Caki2 (cell line): ENCODE measurements at places on chromosomes 4 and X. TPM values are rescaled to one million over a fixed set of nuclear protein-coding genes. Genes with fewer than 3 reads are reported as not detected.
A peak's percentile ranks its signal among the peaks of the same experiment; 100 is the strongest.

DNA sequence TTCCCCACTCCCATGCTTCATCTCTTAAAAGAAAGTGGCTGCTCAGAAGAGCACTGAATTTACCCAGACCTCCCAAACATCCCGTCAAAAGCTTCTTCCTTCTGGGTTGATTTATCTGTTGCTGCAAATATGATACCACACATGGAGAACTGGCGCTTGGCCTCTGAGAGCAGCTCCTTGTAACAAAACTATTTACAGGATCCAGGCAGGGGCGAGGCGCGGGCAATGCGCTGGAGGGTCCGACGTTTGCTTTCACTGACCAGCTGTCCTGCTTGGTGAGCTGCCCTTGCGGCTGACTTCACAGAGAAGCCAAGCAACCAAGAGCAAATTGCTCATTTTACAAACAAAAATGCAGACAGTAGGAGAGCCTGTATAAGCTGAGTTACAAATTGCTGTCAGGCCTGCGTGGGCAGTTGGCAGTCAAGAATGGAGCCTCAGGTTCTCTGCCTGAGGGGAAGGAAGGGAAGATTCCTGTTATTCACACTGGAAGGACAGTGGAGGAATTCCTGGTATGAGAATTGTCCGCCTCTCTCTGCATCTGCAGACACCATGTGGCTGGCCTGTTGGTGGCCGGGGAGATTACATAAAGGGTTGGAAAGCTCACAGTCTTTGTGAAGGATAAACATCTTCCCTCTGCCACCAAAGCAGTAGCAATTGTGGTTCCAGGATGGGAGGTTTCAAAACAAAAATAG lies 192.2 kb upstream of the LEF1 start:
- DNase-seq: no peak

- DNase-seq: no peak
These were observed 14.1 kb upstream of the TMEM131L start for GRCh38 chr4:153451911-153452657.

DNA sequence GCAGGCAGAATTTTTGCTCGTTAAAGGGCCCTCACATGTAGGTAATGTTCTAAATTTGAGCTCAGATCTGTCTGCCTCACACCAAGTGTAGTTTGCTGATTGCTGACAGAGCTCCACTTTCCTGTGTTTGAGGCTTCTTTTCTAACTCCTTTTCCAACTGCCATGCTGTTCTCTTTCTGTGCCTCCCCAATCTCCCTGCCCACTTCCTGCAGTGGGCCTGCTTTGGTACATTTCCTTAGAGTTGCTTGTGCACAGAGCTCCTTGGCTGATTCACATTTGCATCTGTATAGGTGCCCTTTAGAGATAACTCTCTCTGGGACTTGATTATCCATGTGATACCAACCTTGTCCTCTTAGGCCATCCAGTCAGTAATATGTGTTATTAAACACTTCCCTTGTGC lies 4.5 kb downstream of the MED28 start:
- no peak for DNase-seq

GRCh38 chr4:105306158-105306781 lies 159.6 kb downstream of the TET2 start:
- DNase-seq: no peak

DNA sequence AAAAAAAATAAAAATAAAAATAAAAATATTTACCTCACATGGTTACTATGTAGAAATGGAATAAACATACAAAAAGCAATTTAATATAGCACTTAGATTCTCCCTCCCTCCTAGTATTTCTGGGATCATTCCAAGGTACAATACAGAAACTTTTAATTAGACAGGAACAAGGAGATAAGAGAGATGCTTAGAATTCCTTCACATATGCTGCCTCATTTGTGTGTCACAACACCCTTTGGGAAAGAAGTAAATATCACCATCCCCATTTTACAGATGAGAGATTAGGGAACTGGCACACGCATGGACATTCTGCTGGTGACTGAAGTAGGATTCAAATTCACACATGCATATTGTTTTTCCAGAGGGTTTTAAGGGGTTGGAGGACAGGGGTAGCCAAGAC lies 164.2 kb downstream of the APBB2 start:
- no peak for DNase-seq

- peak; percentile 50 for DNase-seq
These were observed 8.3 kb downstream of the GPRIN3 start for GRCh38 chr4:89299153-89299791.

GRCh38 chr4:185794637-185795036 lies 17.4 kb downstream of the SORBS2 start:
- DNase-seq: peak; percentile 47

DNA sequence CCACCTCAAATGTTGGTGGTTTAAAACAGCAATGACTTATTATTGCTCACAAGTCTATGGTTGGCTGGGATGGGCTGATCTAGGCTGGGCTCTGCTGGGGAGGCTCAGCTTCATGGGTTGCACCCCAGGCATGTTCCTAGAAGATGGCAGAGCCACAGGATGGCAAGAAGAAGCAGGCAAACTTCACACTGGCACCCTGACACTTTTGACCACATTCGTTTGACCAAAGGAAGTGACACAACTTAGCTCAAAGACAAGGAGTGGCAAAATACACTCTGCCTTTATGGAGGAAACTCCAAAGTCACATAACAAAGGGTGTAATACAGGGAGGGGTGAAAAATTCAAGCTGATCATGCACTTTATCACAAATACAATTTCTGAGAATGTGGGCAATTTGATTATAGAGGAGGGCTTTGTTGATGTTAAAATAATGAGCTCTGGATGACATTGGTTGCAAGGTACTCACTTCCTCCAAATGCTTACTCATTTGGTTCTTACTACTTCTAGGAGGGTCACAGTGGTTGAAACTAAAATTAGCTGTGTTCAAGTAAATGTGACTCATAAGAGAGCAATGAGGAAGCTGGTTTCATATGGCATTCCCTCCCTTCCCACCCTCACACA lies 249.2 kb upstream of the RPS6KA3 start:
- DNase-seq: peak; percentile 83

- DNase-seq: no peak
These were observed 353.8 kb upstream of the PABPC5 start for GRCh38 chrX:91080822-91081221.

DNA sequence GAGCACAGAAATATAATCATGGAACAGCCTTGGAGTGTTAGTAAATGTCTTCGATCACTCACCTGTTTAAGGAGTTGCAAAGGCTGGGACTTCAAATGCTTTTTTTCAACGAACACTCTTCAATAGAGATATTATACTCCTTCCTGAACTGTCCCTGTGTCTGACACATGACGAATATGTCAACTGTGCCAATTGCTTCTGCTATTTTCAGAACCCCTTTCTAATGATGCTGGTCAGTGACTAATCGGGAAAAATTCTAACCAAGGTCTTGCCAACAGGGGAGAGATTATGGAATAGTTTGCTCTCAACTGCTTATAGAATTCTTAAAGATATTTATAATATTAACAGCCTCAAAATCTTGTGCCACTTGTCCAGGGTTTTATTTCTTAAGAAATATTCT lies 8.5 kb upstream of the KLHL34 start:
- DNase-seq: no peak

- no peak for DNase-seq
These were observed 23.7 kb downstream of the NEUROG2 start for GRCh38 chr4:112492321-112492720.

GRCh38 chr4:80922941-80923340 lies 107.6 kb upstream of the BMP3 start:
- no peak for DNase-seq

DNA sequence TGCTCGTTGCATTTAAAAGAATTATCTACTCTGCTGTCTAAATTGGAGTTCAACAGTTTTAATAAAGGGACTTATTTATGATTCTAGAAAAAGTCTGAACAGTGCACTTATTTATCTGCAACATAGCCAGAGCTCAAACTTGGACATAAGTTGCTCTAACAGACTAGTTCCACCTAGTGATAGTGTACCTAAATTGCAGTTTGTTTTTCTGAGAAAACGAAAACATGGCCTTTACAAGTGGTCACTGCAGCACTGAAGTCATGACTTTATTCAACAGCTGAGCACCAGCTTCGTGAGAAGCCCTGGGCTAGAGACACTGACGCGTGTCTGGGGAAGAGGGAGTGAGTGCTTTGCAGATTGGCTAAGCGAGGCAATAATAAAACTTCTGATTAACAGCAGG lies 77.3 kb upstream of the IGSF1 start:
- no peak for DNase-seq

- no peak for DNase-seq
These were observed 430.1 kb downstream of the ANKRD50 start for GRCh38 chr4:124282301-124282898.

DNA sequence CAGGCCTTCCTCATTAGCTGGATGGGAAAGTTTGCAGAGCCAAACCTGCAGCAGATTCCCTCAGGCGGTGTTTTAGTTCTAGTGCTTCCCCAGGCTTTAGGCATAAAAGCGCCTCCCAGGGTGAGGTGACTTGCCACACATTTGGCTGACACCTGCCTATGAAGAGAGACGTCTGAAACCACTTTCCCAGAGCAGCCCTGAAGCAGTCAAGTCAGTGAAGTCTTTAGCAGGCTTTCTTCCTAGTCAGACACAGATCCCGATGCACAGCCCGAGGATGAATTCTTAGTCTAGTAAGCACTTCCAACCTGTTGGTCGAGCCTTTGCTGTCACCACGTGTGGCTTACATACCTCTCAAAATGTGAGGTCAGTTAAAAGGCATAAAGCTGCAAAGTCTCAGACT lies 484.1 kb downstream of the SMARCA1 start:
- no peak for DNase-seq

DNA sequence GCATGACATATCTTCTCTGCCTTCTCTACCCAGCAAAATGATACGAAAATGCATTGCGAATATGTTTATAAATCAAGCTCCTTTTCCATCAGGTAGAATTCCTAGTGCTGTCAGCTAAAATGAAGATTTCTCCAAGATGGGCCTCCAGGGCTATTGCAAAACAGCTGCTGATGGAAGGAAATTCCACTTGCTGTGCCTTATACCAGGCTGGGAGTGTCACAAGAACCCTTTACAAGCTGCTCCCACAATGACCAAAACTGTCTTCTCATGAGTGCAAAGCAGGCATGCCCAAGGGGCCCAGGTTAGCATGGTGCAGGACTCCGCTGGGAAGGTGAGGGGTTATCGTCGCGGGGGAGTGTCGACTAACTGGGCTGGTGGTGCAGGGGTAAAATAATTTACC lies 8.7 kb downstream of the HNRNPH2 start:
- no peak for DNase-seq

DNA sequence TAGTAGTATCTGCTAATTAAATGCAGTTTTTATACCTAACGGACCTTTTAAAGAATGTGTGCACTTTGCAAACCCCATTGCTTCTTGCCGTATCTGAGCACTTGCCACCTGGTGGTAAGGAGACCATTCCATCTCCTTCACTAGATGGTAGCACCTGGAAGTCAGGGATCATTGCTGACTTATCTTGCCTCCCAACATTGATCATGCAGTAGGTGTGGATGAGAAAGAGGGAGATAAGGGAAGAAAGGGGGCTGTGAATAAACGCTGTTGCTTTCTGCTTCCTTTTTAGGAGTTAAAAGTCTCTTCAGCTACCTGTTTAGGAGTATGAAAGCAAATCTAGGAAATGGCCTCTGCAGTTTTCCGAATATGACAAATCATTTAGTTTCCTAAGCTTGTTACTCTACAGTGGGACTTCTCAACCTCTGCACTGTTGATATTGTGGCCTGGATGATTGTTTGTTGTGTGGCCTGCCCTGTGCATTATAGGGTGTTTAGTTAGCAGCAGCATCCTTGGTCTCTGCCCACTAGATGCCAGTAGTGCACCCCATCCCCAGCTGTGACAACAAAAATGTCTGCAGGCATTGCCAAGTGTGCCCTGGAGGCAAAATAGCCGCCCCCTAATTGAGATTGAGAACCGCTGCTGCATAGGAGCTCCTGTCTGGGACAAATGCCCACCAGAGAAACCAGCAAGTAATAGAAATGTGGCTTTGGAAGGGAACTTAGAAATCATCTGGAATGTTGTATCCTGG lies 38.8 kb downstream of the GAB1 start:
- DNase-seq: no peak

GRCh38 chrX:108304210-108304609 lies 134.0 kb downstream of the COL4A6 start:
- peak; percentile 11 for DNase-seq

DNA sequence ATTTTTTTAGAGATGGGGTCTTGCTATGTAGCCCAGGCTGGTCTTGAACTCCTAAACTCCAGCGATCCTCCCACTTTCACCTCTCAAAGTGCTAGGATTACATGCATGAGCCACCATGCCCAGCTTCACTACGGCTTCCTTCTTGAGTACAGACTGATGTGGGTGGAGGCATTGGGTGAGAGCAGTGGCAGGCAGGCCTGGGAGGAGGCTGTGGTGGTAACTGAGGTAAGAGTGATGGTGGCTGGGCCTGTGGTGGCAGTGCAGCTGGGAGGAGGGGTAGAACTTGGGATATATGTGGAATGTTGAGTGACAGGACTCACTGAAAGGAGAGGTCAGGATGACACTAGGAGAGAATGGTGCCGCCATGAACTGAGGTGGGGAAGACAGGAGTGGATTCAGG lies 80.9 kb downstream of the MED28 start:
- DNase-seq: no peak

- DNase-seq: no peak
These were observed 766.9 kb upstream of the PCDH10 start for GRCh38 chr4:132382243-132382642.

- DNase-seq: peak; percentile 10
These were observed 23.1 kb upstream of the CAMK2D start for GRCh38 chr4:113784497-113785250.

- no peak for DNase-seq
These were observed 26.5 kb upstream of the MANBA start for GRCh38 chr4:102787096-102787881.

- DNase-seq: no peak
These were observed 13.9 kb downstream of the RP2 start for GRCh38 chrX:46850771-46851170.

- peak; percentile 15 for DNase-seq
These were observed 88.4 kb upstream of the TET2 start for GRCh38 chr4:105058177-105058812.

- peak; percentile 61 for DNase-seq
These were observed 11.4 kb downstream of the ASIC5 start for GRCh38 chr4:155854582-155855226.

DNA sequence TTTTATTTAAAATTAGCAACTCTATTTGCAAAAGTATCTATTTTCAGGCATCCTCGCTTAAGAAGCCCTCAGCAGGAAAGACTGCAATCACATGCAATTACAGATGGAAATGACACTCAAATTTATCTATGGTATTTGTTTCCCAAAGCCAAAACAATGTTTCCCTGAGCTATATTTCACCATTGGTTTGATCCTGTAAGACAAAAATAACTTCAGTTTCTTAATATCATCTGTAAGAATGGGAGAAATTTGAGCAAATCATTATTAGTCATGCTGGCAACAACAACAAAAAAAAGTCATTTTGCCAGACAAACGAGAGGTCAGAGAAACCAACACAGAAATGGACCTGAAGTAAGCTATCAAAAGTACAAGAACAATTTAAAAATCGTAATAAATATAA lies 204.1 kb downstream of the NR3C2 start:
- no peak for DNase-seq

The RS1 gene
- not detected in 2 replicates for total RNA-seq

The FGA gene
- total RNA-seq: not detected in 2 replicates

The PRR32 gene
- total RNA-seq: not detected in 2 replicates

The OTC gene
- total RNA-seq: not detected in 2 replicates

The NPY1R gene
- 11.8 and 16.6 TPM in 2 replicates for total RNA-seq

The PTCHD1 gene
- total RNA-seq: not detected in 2 replicates

The FAM184B gene
- not detected in 2 replicates for total RNA-seq

The WDR45 gene
- 22.3 and 34.1 TPM in 2 replicates for total RNA-seq

The EPHA5 gene
- not detected in 2 replicates for total RNA-seq

The CTSO gene
- 14.2 and 17.0 TPM in 2 replicates for total RNA-seq

The GLOD5 gene
- total RNA-seq: not detected in 2 replicates

The PALLD gene
- total RNA-seq: 95.9 and 130 TPM in 2 replicates

The TLR7 gene
- not detected in 2 replicates for total RNA-seq

The GC gene
- total RNA-seq: not detected in 2 replicates

The SSX1 gene
- total RNA-seq: 0.51 and 1.2 TPM in 2 replicates

The FLNA gene
- total RNA-seq: 1,120 and 1,164 TPM in 2 replicates
